HepG2 (cell line): ENCODE measurements at places on chromosomes 2 and 18. TPM values are rescaled to one million over a fixed set of nuclear protein-coding genes. Genes with fewer than 3 reads are reported as not detected.

The HES6 gene
- 59.0 and 82.8 TPM in 2 replicates for total RNA-seq

DNA sequence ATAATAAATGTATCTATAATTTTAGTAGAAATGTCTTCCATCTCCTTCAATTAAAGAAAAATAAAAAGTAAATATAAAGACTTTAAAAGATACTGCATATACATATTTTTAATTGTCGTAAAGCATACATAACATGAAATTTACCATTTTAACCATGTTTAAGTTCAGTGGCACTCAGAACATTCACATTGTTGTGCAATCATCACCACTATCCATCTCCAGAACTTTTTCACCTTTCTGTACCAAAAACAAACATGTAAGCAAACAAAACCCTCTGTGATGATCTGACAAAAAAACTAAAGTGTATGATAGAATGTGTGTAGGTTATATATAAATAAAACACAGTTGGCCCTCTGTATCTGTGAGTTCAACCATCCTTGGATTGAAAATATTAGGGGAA lies 13.4 kb upstream of the DCTN1 start:
- H3K4me3 ChIP-seq: no peak overlapping the region
- DNase-seq: no peak
- no peaks in the 10 kb centered on the region for H3K27me3 ChIP-seq
- no peak overlapping the region for H3K27ac ChIP-seq

GRCh38 chr18:26005950-26006349 lies 84.5 kb downstream of the SS18 start:
- no peaks in the 10 kb centered on the region for H3K27me3 ChIP-seq
- no peak for DNase-seq
- H3K4me3 ChIP-seq: no peak overlapping the region
- H3K27ac ChIP-seq: no peak overlapping the region
- no peaks in the 10 kb centered on the region for H3K4me1 ChIP-seq

DNA sequence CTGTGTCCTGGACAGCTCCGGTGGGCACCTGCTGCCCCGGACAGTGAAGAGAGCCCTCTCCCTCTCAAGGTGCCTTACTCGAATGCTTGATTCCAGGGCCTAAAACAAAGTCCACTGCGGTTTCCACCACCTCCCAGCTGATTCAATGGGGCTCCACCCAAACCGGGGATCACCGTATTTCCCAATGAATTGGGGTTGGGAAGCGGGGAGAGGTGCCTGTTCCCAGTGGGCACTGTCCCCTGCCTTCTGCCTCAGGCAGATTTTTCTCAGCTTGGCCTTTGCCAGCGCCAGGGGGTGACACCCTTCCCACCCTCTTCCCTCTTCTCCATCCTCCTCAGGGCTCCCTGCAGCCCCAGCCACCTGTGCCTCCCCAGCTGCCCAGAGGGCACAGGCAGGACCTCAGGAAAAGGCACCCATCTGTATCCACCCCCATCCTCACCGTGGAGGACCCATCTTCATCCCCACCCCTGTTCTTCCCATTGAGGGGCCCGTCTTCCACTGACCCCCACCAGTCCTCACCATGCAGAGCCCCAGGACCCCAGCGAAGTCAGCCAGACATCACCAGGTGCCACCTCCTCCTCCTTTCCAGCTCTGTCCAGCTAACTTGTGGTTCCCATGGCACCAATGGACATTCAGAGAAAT lies 66.7 kb upstream of the HPCAL1 start:
- no peak overlapping the region for H3K4me3 ChIP-seq
- peaks cover 92% of the 10 kb centered on the region for H3K27me3 ChIP-seq
- H3K4me1 ChIP-seq: 0 out of 2 replicates have a peak, but pooled peaks cover 5% of the 10 kb centered on the region
- H3K36me3 ChIP-seq: no peaks in the 10 kb centered on the region

DNA sequence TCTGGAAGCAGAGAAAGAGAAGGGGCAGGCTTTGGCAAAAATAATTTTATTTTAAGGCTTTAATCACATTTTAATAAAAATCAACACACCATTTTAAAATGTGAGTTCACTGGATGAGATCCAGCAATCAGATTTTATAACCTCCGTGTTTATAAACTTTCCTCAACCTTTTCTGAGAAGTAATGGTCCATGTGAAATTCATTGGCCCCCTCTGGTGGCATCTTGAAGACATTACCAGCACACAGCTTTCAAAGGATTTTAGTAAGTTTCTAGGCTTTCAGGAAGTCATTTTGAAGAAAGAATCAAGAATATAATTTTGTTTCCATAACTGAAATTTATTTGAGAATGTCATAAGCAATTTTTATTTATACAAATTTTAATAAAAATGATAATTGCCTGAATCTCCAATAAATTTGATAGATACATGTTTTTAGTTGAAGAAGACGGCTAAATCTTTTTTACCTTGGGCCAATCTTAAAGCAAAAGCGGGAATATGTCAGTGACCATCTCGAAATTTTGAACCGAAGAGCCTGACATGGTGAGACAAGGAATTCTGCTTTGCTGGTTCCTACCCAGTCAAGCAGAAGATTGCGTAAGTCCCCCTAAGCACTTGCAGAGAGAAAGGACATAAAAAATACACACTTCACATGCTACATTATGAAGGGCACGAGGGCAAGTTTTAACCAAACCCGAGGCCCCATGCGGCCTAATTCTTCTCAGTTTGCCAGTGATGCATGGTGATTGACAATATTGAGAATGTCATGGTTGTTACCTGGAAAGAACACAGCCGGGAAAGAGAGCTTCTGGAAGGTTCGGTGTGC lies 128.4 kb upstream of the CBLN2 start:
- no peaks in the 10 kb centered on the region for H3K4me1 ChIP-seq
- peak; percentile 25 for DNase-seq
- H3K27me3 ChIP-seq: peaks cover 7% of the 10 kb centered on the region; the same call in 1 of the 3 replicates
- H3K27ac ChIP-seq: no peak overlapping the region
- no peak overlapping the region for H3K4me3 ChIP-seq
- H3K36me3 ChIP-seq: no peaks in the 10 kb centered on the region

DNA sequence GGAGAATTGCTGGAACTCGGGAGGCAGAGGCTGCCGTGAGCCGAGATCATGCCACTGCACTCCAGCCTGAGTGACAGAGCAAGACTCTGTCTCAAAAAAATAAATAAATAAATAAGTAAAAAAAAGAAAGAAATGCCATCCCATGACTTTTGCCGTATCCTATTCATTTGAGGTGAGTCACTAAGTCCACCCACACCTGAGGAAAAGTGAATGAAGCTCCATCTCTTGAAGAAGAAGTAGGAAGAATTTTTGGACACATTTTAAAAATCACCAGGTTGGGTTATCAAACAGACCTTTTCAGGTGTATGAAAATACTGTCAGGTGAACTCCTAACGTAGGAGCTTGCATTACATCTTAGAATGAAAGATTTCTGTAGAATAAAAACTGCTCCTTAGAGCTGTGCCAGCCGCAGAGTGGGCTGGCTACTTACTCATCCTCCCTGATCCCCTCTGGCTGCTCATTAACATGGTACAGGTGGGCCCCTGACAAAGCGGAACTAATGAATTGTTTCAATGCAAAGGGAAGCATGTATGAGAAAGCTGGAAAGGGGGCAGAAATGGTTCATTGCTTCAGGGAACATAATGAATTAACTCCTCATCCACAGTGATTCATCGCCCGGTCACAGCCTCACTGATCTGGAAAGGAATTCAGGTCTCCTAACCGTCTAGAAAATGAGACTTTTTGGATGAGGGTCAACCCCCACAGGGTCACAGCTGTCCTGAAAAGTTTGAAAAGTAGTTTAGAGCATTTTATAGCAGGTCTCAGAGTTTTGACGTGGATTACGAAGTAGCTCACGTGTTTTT lies 191.4 kb downstream of the SPP2 start:
- no peaks in the 10 kb centered on the region for H3K36me3 ChIP-seq
- H3K27ac ChIP-seq: no peak overlapping the region
- no peaks in the 10 kb centered on the region for H3K4me1 ChIP-seq
- no peaks in the 10 kb centered on the region for H3K27me3 ChIP-seq
- no peak overlapping the region for H3K4me3 ChIP-seq

- no peaks in the 10 kb centered on the region for H3K4me1 ChIP-seq
- H3K27me3 ChIP-seq: no peaks in the 10 kb centered on the region
- no peaks in the 10 kb centered on the region for H3K36me3 ChIP-seq
- DNase-seq: no peak
- H3K27ac ChIP-seq: no peak overlapping the region
- H3K4me3 ChIP-seq: no peak overlapping the region
Measured at GRCh38 chr2:99748344-99748743, 258.5 kb upstream of the REV1 start.

DNA sequence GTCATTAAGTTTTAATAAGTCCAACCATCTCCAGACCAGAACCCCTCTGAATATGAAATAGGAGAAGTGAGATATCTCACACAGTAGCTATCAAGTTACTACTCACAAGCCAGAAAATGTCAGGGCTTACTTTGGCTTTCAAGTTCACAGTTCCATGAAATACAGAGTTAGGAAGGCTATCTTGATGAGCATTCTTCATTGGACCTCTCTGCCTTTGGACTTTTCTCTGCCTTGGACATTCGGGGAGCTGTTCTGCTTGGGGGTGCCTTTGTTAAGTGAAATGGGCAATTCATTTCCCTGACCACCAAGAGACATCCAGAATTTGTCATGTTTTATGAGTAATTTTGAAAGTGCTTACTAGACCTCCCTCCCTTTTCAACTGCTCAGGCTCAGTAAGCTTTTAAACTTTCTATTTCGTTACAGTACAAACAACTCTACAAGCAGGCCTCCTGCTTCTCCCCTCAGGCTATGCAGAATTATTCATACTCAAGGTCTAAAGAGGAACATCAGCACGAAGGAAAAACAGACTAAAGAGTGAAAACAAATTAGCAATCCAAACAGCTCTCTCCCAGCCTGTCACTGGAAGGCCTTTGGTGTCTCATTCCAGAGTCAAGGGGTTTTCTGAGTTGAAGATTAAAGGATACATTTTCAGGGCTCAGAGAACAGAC lies 95.3 kb downstream of the MREG start:
- no peak overlapping the region for H3K4me3 ChIP-seq
- peak overlapping the region; percentile 14 for H3K27ac ChIP-seq
- no peak for DNase-seq

DNA sequence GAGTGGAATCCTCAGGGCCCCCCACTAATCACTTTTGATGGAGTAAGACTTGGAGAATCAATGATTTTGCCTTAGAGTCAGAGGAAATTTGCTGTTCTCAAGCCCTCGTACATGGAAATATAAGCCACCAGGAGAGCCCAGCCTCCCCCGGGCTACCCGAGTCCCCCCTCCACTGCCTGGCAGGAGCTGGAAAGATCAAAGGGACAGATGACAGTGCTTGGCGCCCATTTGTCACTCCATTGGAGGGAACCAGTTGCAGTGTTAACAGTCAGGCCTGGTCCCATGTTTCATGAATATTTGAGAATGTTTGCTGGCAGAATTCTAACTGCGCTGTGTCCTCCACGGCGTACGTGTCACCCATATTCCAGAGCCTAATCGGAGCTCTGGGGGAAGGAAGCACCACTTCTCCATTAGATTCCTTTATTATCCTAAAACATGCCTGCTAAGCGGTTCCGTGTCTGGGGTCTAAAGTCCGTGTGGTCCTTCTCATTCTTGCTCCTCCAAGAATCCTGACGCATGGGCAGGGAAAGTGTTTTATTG lies 202.4 kb downstream of the KLHL29 start:
- no peaks in the 10 kb centered on the region for H3K4me1 ChIP-seq
- H3K27ac ChIP-seq: no peak overlapping the region
- no peak for DNase-seq
- H3K36me3 ChIP-seq: no peaks in the 10 kb centered on the region

GRCh38 chr2:70916291-70916690 lies 19.4 kb upstream of the ATP6V1B1 start:
- H3K36me3 ChIP-seq: no peaks in the 10 kb centered on the region
- DNase-seq: no peak
- no peak overlapping the region for H3K4me3 ChIP-seq
- no peak overlapping the region for H3K27ac ChIP-seq

- DNase-seq: no peak
- H3K27me3 ChIP-seq: peaks cover 4% of the 10 kb centered on the region
- H3K4me3 ChIP-seq: no peak overlapping the region
- H3K36me3 ChIP-seq: no peaks in the 10 kb centered on the region
- no peak overlapping the region for H3K27ac ChIP-seq
- H3K4me1 ChIP-seq: no peaks in the 10 kb centered on the region
Measured at GRCh38 chr2:3761272-3761671, 57.9 kb downstream of the DCDC2C start.

The CPLX4 gene
- total RNA-seq: not detected in 2 replicates

The FECH gene
- total RNA-seq: 21.9 and 29.1 TPM in 2 replicates

- DNase-seq: no peak
- H3K4me3 ChIP-seq: no peak overlapping the region
- no peaks in the 10 kb centered on the region for H3K36me3 ChIP-seq
- no peaks in the 10 kb centered on the region for H3K4me1 ChIP-seq
- no peaks in the 10 kb centered on the region for H3K27me3 ChIP-seq
- no peak overlapping the region for H3K27ac ChIP-seq
Measured at GRCh38 chr2:12923907-12924610, 207.3 kb downstream of the TRIB2 start.

GRCh38 chr2:73979686-73980085 lies 5.0 kb upstream of the TET3 start:
- H3K27me3 ChIP-seq: no peaks in the 10 kb centered on the region
- H3K4me3 ChIP-seq: no peak overlapping the region
- DNase-seq: peak; percentile 35
- H3K27ac ChIP-seq: no peak overlapping the region
- H3K4me1 ChIP-seq: peaks cover 47% of the 10 kb centered on the region
